Fibroblast of skin of right quadriceps (primary cell): ENCODE measurements at places on chromosomes 4 and X.

- no peak for DNase-seq
These were observed 490.6 kb downstream of the INPP4B start for GRCh38 chr4:142355421-142355930.

- no peak for DNase-seq
These were observed 65.8 kb downstream of the SLIT2 start for GRCh38 chr4:20317424-20317985.

DNA sequence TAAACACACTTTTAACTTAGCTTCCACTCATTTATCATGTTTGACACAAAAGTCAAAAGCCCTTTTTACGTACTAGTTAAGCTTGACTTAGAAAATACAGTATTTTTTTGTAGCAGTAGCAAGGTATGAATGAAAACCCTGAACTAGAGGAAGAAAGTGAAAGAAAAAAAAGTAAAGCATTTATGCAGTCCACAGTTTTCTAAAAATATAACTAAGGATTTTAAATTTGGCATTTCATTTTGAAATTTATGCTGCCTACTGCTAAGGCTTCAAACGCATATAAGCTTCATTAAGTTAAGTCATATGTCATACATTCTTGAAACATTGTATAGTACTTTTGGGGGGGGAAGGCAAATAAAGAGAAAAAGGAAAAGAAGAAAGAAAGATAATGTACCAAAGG is 201.5 kb downstream of the PDGFC start:
- DNase-seq = no peak

DNA sequence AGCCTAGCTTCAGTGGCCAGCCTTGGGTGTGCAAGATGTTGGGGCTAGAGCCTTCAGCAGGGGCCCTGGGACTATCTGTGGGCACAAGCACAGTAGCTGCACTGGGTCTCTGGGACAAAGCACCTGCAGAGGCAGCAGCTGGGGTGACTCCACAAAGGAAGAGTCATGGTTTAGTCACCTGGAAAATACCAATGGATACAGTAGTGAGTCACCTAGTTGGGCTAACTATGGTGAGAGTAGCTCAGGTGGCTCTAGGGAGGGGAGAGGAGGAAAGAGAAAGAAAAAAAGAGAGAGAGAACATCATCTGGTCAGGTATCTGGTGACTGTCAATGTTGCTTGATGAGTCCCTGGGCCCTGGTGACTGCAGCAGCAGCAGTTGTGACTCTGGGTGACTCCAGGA is 72.9 kb upstream of the SPIN4 start:
- DNase-seq = no peak

GRCh38 chr4:48370260-48371134 is 29.2 kb downstream of the SLAIN2 start:
- DNase-seq = no peak
